Activated CD4-positive, alpha-beta memory T cell treated with anti-CD3 and anti-CD28 coated beads for 36 hours (primary cell): ENCODE measurements at places on chromosomes 1 and 21. TPM values are rescaled to one million over a fixed set of nuclear protein-coding genes. Genes with fewer than 3 reads are reported as not detected.

TMPRSS3 gene
- 49.8 TPM for total RNA-seq

DNA sequence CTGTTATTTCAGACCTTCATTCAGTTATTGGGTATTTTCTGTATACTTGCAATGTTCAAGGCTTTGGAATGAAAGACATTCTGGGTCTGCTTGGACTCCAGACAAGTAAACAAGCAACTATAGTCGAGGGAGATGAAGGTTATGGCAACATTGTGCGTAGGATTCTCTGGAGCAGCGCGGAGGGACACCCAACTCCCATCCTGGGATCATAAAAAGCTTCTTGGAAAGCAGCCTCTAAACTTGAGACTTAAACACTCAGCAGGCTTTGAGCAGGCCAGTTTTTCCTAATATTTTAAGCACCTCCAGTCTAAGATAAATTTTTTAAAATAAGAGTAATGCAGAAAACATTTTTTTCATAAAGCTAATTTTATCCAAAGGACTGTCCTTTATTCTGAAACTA lies 7.6 kb upstream of the LYST start:
- no peaks in the 10 kb centered on the region for H3K36me3 ChIP-seq
- no peak overlapping the region for H3K4me3 ChIP-seq
- no peaks in the 10 kb centered on the region for H3K27me3 ChIP-seq
- H3K27ac ChIP-seq = peak overlapping the region; percentile 92
- peaks cover 65% of the 10 kb centered on the region for H3K4me1 ChIP-seq
- DNase-seq = no peak

- peaks cover 70% of the 10 kb centered on the region for H3K4me1 ChIP-seq
- no peak for DNase-seq
- peak overlapping the region; percentile 68 for H3K27ac ChIP-seq
- no peak overlapping the region for H3K4me3 ChIP-seq
- H3K27me3 ChIP-seq = no peaks in the 10 kb centered on the region
Measured at GRCh38 chr1:198734323-198735008, 95.6 kb downstream of the PTPRC start.

- no peak overlapping the region for H3K27ac ChIP-seq
- H3K4me3 ChIP-seq = no peak overlapping the region
- peaks cover 38% of the 10 kb centered on the region for H3K36me3 ChIP-seq
- no peak for DNase-seq
- H3K27me3 ChIP-seq = peaks cover 80% of the 10 kb centered on the region
- H3K4me1 ChIP-seq = peaks cover 26% of the 10 kb centered on the region
Measured at GRCh38 chr1:118984086-118984721, 3.9 kb downstream of the TBX15 start.

GRCh38 chr1:51576923-51577322 lies 40.0 kb upstream of the OSBPL9 start:
- DNase-seq = no peak
- H3K27ac ChIP-seq = no peak overlapping the region
- H3K36me3 ChIP-seq = no peaks in the 10 kb centered on the region
- H3K4me3 ChIP-seq = no peak overlapping the region
- H3K27me3 ChIP-seq = no peaks in the 10 kb centered on the region
- peaks cover 17% of the 10 kb centered on the region for H3K4me1 ChIP-seq

DNA sequence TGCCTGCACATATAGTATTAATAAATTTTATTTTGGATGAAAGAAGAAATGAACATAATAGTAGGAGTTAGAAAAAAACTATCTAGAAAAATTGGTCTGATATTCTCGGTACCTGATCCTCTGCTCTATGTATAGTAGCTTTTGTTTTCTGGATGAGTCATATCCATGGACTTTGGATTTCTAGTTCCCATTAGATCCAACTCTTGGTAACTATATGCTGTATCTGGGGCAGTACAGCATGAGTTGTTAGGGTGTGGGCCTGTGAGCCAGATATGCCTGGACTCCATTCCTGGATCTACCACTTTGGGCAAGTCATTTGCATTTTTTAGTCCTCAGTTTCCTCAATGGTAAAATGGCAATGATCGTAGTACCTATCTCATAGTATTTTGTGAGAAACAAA lies 372.2 kb upstream of the PKN2 start:
- H3K27ac ChIP-seq = no peak overlapping the region
- no peak overlapping the region for H3K4me3 ChIP-seq
- no peaks in the 10 kb centered on the region for H3K36me3 ChIP-seq
- no peaks in the 10 kb centered on the region for H3K27me3 ChIP-seq
- DNase-seq = no peak

DNA sequence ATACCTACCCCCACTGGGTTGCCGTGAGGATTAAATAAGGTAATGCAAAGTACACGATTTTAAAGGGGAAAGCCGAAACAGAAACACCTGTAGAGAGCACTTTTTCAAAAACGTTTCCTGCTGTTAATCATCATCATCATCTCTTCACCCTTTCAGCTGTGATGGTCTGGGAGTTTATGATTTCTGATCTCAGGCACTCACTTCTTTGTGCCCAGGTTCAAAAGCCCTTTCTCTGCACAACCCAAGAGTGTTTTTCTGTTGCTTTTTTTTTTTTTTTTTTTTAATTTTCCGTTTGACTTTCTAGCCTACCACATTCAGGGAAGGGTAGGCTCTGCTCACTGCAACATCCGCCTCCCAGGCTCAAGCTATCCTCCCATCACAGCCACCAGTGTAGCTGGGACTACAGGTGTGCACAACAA lies 936 bp upstream of the UBXN11 start:
- DNase-seq = peak; percentile 58
- no peaks in the 10 kb centered on the region for H3K36me3 ChIP-seq
- H3K4me1 ChIP-seq = peaks cover 32% of the 10 kb centered on the region
- peak overlapping the region; percentile 95 for H3K4me3 ChIP-seq
- no peaks in the 10 kb centered on the region for H3K27me3 ChIP-seq
- peak overlapping the region; percentile 92 for H3K27ac ChIP-seq
